ENCODE measurements at places on chromosomes 6 and 20. TPM values are rescaled to one million over a fixed set of nuclear protein-coding genes. Genes with fewer than 3 reads are reported as not detected.

VGLL2 gene
- not detected for total RNA-seq

GRCh38 chr6:5398530-5398929 is 137.2 kb downstream of the FARS2 start:
- peak; percentile 39 for DNase-seq

DNA sequence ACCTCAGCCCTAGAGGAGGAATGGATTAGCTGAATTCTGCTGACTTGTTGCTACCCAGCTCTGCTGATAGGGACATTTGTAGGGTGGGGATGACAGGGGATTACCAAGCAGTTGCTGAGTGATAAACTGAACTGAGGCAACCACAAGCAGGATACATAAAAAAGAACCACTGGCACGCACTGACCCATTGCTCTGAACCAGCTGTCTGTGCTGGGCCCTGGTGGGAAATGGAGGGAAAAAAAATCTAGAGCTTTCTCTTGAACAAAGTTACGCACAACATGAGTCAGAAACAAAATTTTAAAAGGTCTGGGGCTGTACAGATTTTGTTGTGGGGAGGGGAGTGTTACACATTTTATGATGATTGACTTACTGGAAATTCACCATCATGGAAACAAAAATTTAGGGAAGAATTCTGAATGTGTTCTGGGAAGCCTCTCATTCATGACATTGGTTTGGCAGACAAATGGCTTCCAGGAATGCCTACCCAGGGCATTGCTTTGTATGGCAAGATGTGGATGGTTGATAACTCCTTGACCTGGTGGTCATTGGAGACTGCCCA is 37.7 kb downstream of the FOXO3 start:
- peak; percentile 96 for DNase-seq

GRCh38 chr6:100906325-100906724 is 25.2 kb upstream of the ASCC3 start:
- no peak for DNase-seq

GRCh38 chr6:104940893-104941728 is 15.8 kb upstream of the LIN28B start:
- DNase-seq: peak; percentile 27

DNA sequence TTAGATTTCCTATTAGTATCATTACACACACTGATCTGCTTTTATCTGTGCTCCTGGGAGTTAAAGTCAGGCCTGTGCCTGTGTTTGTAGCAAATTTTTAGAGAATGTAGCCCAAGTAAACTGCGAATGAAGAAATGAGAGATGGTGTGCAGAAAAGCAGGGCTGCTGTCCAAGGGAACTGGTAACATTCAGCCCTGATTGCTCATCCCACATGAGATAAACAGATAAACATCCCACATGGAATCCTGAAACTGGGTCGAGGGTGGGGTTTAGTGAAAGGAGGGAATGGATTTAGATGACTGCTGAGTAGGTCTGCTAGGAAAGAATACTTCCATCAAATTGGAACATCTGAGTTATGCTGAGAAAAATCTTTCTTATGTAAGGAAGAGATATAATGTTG is 69.1 kb downstream of the GRIK2 start:
- DNase-seq: no peak

DNA sequence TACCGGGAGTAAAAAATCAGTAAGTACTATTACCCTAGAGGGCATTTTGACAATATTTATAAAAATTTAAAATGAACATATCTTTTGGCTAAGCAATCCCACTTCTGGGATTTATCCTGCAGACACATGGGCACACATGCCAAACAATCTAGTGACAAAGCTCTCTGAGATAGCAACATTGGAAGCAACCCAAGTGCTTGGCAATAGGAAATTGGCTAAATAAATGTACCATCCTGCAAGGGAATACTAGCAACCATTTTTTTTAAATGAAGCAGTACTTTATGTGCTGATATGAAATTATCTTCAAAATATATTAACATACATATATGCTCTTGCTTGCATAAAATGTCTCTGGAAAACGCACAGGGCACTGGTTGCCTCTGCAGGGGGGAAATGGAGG is 133.8 kb downstream of the SNX5 start:
- DNase-seq: no peak

DNA sequence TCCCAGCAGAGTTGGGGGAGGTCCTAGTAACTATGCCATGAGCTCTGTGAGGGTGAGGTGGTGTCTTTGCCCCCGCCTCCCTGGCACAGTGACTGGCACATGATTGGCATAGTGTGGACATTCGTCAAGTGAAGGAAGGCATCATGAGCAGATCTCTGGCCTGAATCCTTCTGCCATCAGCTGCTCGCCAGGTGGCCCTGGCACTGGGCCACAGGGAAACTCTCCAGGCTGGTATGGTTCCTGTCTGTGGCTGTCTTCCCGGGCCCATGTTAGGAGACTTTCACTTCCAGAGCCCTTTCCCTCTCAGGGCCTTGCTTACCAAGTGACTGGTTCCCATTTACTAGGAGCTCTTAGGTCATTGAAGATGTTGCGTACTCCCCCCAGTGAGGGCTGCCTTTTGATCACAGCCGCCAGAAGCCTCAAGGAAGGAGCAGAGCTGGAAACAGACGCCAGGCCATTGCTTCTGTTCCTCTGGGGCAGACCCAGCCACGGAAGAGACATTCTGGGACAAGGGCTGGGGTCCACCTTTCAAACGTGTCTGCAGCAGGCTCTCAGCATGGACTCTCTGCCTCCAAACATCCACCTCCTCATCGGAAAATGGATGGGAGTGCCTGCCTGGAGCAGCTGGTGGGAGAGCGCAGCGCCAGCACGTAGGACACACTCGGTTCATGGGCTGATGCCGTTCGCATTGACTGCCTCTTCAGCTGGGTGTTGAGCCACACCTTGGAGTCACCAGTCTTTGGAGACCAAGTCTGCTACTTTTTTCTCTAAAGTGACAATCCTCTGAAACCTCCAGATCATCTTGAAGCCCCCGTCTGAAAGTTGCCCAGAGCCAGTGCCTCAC is 67.2 kb downstream of the PTPN1 start:
- peak; percentile 70 for DNase-seq

Data from RPMI7951 (cell line).